ENCODE measurements at places on chromosomes 3 and 15. TPM values are rescaled to one million over a fixed set of nuclear protein-coding genes. Genes with fewer than 3 reads are reported as not detected.

DNA sequence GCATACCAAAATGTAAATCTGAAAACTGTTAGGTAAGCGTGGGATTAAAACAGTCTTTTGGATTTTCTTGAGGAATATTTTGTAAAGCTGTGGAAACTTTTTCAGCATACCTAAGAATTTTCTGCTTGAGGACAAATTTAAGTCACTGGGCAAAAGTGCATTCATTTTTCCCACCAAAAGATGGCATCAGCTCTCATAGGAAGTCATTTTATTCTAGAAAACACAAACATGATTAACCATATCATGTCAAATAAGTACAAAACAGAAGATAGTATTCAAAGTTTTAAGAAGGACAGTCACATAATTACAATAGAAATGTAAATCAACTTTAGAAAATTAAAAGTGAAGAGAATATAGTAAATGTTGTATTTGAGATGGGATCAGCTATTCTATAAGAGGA, 63.5 kb downstream of the SLC49A4 start:
- peak; percentile 25 for DNase-seq

- DNase-seq: no peak
Measured at GRCh38 chr3:58963928-58964503, 85.8 kb downstream of the CFAP20DC start.

EPHB1 gene
- 1.0 TPM for total RNA-seq

HERC2 gene
- 21.0 TPM for total RNA-seq

CHRM5 gene
- not detected for total RNA-seq

All from M059J (cell line).